ENCODE measurements at places on chromosomes 5 and 9.

GRCh38 chr9:4021621-4022213 lies 278.2 kb downstream of the GLIS3 start:
- DNase-seq: no peak

GRCh38 chr5:59361454-59361853 lies 532.1 kb downstream of the PDE4D start:
- DNase-seq: no peak

DNA sequence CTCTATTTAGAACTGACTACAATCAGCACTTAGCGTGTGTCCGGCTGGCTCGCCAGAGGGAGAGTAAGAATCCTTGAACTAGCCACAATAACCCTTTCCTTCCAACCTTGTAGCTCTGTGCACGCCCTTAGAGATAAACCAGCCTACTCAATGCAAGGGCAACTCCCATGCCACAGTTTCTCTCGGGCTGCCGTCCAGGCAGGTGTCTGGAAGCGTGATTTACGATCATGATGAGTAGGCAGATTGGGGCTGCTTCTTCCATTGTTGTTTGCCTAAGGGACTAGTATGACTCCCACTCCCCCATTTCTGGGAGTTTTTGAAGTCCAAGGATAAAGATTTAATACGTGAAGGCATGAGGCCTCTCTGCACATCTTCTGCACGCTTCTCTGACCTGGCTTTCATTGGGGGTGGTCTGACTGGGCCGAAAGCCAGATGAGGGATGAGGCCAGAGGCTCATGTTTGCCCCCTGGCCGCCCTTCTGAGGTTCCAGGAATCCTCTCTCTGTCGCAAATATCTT lies 134.0 kb upstream of the MYO10 start:
- DNase-seq: peak; percentile 9

DNA sequence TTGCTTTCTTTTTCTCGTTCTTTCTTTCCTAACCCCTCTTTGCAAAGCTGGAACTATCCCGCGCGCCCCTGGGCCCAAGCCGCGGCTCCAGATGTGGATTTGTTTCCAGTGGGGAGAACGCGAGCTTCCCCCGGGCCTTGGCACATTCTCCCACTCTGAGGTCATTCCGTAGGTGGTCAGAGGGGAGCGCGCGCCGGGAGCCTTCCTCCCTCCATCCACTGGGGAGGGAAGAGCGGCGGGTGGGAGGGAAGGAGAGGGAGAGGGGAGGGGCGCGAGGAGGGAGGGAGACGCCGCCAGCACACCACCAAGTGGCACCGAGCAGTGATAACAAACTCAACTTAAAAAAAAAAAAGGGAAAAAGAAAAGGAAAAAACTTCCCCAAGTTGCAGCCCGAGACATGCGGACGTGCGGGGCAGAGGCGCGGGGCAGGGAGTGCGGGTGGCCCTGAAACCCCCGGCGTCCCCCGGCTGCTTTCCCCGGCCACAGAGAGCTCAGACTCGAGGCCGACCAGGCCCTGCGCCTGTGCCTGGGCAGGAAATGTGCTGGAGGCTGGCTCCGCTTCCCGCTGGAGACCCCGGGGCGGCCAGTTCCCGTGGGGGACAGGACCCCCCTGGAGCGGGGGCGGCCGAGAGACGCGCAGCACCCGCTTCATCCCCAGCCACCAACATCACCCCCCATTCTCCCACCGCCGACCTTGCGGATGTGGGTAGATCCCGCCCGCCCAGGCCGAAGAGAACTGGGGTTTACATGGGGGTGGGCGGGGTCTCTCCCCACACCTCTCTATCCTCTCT lies 3.1 kb downstream of the IER5L start:
- DNase-seq: peak; percentile 22

DNA sequence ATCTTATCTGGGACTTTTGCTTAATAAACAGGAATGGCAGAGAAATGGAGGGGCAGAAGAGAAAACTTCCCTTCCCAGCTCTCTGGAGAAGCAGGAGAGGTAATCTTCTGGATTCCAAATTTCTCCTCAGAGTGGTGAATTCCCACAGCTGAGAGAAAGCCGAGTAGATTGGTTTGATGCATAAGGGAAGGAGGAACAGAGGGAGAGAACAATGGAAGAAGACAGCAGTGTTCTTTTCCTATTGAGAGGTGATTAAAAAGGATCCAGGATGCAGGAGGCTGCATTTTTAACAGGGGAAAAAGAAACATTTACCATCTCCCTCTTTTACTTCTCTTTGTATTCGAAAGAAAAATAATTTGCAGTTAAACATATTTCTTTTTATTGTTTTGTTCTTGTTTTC lies 13.1 kb downstream of the SH3RF2 start:
- DNase-seq: no peak

GRCh38 chr5:63306909-63307308 lies 655.3 kb downstream of the HTR1A start:
- no peak for DNase-seq

DNA sequence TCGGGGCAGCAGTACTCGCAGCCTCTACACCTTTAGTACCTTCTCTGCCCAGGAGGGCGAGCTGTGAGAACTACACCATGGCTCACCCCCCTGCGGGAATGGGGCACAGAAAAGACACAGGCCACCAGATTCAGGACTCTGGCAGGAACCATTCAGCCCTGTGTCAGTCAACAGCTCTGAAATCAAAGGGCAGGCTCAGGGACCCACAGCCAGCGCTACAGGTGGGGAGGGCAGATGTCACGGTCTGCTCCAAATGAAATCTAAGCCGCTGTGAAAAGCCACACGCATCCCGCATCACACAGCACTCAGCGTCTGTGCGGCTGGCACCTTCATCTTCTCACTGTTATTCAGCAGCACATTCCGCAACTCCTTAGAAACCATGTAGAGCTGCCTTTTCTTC lies 27.9 kb downstream of the NSUN2 start:
- DNase-seq: no peak

DNA sequence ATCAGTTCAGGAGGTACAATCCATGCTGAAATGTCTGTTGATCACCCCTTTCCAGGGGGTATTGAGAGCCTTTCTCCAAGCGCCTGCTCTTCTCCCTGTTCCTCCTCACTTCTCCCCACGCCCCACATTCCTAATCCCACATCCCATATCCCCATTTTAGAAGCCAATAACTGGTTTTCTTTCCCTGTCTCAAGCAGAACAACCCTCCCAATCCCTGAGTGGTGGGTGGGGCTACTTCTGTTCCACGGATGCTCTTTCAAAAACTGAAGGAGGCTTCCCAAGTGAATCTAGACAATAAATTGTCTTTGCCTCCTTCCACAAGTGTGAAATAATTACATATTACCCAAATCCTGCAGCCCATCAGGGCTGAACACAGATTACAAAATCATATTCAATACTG lies 77.0 kb upstream of the SEMA6A start:
- no peak for DNase-seq

DNA sequence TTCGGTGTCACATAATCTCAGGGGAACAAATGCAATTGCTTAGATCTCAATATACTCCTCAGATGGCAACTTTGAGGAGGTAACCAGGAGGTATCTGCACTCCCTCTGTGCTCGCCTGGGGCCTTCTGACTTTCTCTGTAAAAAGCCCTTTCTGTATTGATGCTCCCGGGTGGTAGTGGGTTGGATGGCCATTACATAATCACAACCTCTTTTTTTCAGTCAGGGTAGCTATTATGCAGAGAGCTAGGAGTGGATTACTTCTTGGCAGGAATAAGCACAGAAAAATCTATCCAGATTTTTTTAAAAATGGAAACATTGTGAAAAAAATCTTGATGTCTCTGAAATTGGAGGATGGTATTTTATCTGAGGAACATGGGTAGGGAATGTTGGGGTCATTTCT lies 116.6 kb downstream of the SH3GL2 start:
- DNase-seq: no peak

GRCh38 chr5:10266839-10267238 lies 16.8 kb downstream of the CCT5 start:
- DNase-seq: no peak

DNA sequence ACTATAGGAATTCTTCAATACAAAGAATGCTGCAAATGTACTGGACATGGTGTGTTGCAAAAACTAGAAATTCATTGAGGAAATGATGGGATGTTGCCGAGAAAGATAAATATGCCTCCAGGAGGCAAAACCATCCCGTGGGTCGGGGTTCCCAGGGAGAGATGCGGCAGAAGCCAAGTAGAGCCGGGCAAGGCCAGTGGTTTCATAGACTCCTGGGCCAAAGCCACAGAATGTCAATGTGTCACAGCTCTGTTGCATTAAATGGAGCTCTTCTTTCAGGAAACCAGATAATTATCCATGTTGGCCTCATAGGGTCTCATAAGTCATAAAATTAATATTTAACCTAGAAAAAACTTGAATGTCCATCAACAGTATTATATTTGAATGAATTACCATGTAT lies 419.5 kb upstream of the CDH10 start:
- no peak for DNase-seq

GRCh38 chr5:573206-573605 lies 38.9 kb upstream of the CEP72 start:
- DNase-seq: no peak

DNA sequence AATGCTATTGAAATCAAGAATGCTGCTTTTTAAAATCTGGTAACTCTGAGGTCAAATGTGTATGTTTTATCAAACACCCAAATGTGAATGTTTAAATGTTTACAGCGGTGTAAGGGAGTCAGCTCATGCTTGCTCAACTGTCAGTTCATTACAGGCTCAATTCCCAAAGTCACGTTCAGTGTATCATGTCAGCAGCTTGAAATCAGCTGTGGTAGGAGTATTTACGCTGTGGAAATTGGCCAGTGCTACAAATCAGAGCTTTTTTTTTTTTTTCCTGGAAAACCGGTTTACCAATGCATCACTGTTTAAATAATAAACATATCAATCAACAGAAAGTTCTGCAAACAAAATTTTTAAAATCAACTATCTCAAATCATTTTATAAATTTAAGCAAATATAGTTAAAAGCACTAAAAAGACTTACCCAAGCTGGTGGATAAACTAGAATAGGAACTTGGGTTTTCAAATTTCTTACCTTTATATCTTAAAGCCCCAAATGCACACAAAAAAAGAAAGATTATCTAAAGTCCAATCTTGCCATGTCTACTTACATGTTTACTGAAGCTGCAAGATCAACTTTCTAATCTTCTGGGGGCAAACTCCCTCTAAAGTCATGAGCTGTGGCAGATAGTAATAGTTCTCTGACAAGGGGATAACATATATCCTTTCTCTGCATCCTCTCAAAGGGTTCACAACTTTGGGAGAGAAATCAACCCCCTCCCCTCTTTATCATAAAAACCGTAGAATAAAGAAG lies 57.6 kb upstream of the GRAMD2B start:
- no peak for DNase-seq

DNA sequence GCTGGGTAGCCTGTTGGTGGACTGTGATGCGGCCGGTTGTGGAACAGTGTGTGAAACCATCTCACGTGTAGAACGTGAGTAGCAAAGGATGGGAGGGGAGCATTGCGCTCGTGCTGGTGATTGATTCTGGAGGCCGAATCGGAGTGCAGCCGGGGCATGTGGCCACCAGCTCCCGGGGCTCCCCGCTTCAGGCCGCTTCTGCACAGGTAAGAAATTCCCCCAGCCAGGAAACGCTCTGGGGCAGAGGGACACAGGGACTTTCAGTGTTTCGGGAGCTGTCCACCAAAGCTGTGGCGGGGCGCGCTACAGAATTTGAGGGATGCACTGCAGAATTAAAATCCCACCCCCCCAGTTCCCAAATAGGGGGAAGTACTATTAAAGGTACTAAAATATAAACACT lies 41.9 kb downstream of the LAMC3 start:
- DNase-seq: no peak

- peak; percentile 41 for DNase-seq
Measured at GRCh38 chr5:16759147-16759773, 142.5 kb upstream of the RETREG1 start.

GRCh38 chr9:120212853-120213200 lies 367.1 kb downstream of the CDK5RAP2 start:
- DNase-seq: no peak

GRCh38 chr5:53194086-53194485 lies 84.5 kb upstream of the MOCS2 start:
- no peak for DNase-seq

DNA sequence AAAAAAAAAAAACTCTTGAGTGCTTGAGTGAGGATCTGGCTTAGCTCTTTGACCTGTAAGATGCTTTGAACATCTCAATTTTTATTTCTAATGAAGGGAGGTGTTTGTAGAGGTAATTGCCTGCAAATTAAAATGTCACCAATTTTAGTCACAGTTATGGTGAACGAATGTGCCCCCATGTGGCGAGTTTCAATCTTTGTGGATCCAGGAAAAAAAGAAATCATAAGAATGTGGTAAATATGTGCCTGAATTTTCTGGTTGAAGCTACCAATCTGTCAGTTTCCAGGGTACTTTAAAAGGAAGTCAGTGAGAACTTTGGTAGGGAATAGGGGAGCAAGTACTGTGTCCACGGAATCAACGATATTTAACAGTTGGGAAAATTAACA lies 1772.4 kb upstream of the CDH9 start:
- DNase-seq: no peak

GRCh38 chr9:96048104-96048955 lies 172.8 kb downstream of the ERCC6L2 start:
- DNase-seq: no peak

DNA sequence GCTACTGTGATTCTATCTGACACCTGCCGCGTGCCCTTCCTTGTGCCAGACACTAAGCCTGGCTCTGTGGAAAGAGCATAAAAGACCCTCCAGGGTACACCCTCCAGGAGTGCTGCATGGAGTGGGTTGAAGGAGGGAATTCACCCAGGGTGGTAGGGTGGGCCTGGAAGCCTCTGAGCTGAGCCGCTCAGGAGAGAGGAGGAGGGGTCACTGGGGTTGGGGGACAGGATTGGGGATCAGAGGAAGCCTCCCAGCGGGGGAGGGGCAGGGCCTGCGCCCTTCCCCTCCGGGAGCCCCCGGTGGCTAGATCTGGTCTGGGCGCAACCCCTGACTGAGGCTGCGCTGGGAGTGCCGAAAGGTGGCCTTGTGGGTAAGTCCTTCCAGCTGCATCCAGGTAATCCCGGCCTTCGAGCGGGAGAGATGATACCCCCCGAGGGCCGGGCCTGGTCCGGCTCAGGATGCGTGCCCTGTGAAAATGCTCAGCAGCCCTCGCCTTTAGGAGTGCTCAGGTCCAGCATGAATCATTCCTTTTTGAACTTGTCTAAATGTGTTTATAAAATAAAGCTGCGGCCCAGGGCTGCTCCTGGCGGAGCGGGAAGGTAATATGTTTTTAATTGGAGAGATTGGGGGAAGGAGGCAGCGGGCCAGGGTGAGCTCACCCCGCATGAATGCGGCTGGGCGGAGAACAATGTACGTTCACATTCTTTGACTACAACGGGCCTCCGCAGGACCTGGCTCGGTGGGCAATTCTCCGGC lies 118.1 kb upstream of the SMIM23 start:
- no peak for DNase-seq

DNA sequence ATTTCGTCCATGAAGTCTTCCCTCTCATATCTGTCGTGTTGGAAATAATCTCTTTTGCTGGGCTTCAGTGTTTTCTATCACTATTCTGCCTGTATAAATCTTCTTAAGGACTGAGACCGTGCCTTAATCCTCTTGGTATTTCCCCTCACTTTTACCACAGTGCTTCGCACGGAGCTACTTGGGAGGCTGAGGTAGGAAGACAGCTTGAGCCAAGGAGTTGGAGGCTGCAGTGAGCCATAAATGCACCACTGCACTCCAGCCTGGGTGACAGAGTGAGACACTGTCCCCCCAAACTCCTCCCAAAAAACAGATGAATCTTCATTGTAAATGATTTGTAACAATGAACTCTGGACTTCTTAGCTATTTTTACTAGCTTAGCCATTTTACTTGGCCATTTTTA lies 57.8 kb downstream of the PHAX start:
- no peak for DNase-seq

Measured in SHP77 treated with DMSO at 0.1 percent for 48 hours (cell line).